ENCODE measurements at places on chromosomes 16 and 17.

DNA sequence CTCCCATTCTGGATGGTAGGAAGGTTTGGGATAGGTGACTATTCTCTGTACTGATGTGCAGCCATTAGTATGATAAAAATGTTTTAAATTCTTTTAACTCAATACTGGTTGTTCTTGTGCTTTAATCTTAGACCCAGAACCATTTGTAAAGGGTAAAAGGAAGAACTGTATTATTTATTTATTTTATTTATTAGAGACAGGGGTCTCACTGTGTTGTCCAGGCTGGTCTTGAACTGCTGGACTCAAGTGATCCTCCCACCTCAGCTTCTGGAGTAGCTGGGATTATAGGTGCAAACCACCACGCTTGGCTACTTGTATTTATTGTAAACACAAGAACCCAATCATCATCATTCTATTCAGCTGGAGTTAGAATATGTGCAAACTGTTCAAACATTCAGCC is 2.2 kb upstream of the MOSMO start:
- DNase-seq: no peak

- DNase-seq: no peak
Observed at GRCh38 chr17:53630638-53631037, 192.1 kb upstream of the KIF2B start.

- no peak for DNase-seq
Observed at GRCh38 chr16:71734511-71734910, 10.0 kb upstream of the PHLPP2 start.

DNA sequence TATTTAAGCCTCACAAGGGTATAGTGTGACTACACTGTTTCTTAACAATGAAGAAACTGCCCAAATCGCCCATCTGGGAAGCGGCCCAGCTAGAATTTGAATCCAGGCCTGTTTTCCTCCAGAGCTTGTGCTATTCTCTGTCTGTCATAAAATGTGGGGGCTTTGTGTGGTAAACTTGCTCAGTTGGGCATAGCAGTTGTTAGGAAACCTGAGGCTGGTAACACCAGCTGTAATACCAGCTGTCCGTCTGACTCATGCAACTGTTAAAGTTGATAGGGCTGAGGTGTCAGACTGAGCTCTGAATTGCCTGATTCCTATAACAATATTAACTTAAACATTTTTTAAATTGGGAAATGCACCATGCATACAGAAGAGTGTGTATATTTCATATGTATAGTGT is 9.3 kb downstream of the NOD2 start:
- no peak for DNase-seq

DNA sequence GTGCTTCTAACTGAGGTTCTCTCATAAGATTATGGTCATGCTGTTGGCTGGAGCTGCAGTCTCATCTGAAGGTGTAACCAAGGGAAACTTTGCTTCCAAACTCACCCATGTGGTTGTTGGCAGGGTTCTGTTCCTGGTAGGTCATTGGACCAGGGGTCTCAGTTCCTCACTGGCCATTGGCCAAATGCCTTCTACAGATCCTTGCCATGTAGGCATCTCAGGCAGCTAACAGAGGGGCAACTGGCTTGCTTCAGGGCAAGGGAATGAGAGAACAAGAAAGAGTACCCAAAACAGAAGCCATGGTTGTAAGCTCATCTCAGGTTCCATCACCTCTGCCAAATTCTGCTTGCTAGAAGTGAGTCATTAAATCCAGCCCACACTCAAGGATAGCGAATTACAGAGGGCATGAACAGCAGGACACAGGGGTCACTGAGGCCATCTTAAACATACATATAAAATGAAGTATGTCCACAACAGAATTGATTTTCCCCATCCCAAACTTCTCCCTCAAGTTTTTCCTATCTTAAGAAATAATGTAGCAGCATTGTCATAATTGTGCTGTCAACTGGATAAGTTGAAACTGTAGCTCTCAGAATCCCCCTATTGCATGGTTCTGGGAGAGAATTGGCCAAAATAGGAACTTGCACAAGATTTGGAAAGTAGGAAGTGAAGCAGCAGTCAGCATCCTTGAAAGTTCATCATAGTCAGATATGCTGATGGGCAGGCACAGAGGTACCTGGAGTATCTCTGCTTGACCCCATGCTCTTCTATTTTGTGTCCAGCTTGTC is 42.4 kb upstream of the CES5A start:
- DNase-seq: no peak

DNA sequence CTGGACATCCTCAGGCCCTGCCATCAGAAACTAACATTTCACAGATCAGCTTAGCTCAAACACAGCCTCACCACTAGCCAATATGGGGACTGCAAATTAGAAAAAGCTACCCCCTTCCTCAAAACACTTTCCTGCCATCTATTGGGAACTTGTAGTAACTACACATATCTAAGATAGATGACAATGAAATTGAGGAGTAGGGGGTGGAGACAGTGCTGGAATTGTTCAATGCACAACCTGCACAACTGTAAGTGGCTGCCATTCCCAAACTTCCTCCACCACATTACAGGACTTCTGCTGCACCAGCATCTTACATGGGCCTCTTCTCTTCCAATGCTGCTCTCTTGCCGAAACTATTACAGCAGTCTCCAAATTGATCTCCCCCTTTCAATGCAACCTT is 21.9 kb downstream of the AIPL1 start:
- no peak for DNase-seq

GRCh38 chr16:88363239-88363891 is 19.4 kb upstream of the ZNF469 start:
- DNase-seq: no peak

Data from AG09319 (cell line).